ENCODE measurements at places on chromosomes 3 and 15.

- DNase-seq = peak; percentile 0
Observed at GRCh38 chr3:114122027-114122709, 56.7 kb downstream of the DRD3 start.

DNA sequence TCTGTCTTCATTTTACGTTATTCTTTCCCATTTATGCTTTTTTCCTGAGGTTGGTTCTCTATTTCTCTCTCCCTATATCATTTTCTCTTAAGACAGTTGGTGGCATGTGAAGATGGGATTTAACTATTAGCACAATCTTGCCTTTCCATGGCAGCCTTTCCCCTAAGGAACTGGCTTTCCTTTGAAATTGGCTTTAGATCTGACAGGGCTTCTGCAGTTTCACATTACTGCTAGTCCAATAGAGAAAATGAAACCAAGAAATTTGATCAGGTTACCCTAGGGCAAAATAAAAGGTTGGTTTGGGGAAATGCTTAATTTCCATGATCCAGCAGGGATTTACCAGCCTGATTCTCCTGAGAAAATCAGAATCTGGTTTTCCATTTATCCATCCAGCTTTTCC lies 22.7 kb upstream of the CHL1 start:
- no peak for DNase-seq

DNA sequence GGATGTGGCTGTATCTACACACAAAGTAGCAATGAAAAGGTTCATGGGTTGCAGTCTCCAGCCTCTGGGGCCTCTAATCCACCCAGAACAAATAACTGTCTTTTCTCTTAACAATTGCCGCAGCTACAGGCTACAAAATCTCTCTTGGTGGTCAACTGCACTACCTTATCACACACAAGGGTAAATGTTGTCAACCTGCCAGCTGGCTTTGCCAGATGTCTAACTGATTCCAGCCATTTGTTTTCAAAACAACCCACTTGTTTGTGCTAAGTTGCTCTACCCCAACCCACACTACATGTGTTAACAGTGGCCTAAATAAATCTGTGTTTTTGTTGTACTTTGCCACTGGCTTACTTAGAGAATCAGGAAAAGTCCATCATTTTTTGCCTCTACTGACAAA lies 447.3 kb downstream of the TAFA4 start:
- no peak for DNase-seq

GRCh38 chr3:12423918-12424630 lies 60.2 kb upstream of the TSEN2 start:
- DNase-seq = peak; percentile 56

GRCh38 chr3:29758108-29758433 lies 477.2 kb downstream of the RBMS3 start:
- DNase-seq = no peak

GRCh38 chr3:141449424-141449823 lies 37.4 kb upstream of the RASA2 start:
- DNase-seq = no peak

GRCh38 chr3:52286777-52287110 lies 884 bp upstream of the GLYCTK start:
- DNase-seq = no peak

DNA sequence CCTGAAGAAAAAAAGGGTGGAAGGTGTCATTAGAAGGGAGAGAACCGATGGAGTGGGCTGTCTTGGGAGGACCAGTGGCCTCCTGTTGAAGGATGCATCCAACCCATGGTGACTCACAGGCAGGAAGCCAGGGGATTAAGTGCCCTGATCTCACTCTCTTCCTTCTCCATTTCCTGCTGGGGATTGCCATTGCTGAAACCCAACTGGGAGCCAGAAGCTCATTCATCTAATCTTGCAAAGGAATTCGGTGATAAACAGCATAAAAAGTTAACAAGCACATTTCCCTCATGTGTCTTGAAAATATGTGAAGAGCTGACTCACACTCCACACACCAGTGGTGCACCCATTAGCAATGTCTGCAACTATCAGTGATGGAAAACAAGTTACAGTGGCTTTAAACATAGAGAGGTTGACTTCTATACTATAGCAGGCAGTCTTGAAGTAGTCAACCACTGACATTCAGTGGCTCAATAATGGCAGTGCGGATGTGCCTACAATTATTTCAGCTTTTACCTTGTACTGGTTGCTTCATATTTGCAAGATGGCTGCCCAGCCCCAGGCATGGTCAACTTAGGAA lies 12.8 kb upstream of the CSRNP1 start:
- peak; percentile 93 for DNase-seq

DNA sequence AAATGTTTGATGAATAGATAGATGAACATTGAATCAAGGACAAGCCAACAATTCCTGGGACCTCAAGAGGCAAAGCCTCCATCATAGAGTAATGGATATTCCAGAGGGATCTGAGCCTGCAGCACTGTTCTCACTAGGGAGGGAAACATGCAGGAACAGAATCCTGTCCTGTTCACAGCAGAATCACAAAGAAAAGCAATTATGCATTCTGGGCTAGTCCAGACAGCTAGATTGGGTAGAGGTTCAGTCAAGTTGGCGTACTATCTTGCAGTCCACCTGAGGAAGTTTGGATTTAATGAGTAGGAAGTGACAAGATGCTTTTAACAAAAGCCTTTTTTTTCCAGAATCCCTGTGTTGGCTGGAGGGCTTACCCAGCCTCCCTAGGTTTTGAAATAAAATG lies 314.5 kb upstream of the SEMA6D start:
- no peak for DNase-seq

GRCh38 chr3:78757731-78758130 lies 1010.1 kb downstream of the ROBO1 start:
- no peak for DNase-seq
